Renal pelvis (tissue), 12 donors: ENCODE measurements at places on chromosomes 6 and 20. TPM values are rescaled to one million over a fixed set of nuclear protein-coding genes. Genes with fewer than 3 reads are reported as not detected.

GRCh38 chr6:39440039-39440426, 117.5 kb upstream of the KCNK16 start:
- no peak for DNase-seq

ADTRP gene
- polyA plus RNA-seq: 2.9 TPM

DNA sequence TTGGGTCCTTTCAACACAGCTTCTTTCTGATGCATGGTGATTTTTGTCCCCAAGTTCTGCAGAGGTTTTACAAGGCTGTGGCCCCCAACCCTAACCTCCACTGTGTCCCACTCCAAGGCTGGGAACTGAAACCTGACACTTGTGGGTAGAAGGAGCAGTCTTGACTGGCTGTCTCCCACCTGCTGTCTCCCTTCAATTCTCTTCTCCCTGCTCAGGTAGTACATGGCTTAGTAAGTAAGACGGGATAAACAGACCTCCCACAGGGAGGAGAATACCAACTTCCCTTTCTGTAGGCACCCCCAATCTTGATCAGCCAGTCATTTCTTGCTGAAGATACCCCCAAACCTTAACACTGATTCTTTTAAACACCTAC, 25.0 kb downstream of the TGM6 start:
- no peak for DNase-seq

SLC17A3 gene
- 0.47 TPM for polyA plus RNA-seq

DNA sequence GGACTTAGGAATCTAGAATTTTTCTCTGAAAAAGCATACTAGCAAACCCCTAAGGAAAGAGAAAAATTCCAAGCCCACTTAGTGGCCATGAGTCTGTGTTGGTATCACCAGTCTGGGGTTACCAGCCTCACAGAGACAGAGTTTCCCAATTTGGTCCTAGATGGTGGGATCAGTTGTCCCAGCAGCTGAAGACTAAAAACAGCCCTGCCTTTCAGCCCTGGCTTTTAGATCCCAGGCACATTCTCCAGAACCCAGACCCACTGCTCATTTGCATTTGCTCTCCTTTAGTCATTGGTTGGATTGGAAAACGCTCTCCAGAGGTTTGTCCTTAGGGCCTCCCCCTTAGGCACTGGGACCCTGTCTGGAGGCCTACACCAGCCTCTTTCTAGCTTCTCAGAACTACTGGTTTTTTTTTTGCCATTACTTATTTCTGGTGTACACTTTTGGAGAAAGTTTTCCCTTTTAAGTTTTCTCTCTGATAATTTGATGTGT, 39.1 kb upstream of the FOXO3 start:
- no peak for DNase-seq

GRCh38 chr6:91098006-91098405, 511.1 kb upstream of the MAP3K7 start:
- DNase-seq: peak; percentile 14

GRCh38 chr6:52356017-52356416, 5.9 kb upstream of the PAQR8 start:
- DNase-seq: no peak

DNA sequence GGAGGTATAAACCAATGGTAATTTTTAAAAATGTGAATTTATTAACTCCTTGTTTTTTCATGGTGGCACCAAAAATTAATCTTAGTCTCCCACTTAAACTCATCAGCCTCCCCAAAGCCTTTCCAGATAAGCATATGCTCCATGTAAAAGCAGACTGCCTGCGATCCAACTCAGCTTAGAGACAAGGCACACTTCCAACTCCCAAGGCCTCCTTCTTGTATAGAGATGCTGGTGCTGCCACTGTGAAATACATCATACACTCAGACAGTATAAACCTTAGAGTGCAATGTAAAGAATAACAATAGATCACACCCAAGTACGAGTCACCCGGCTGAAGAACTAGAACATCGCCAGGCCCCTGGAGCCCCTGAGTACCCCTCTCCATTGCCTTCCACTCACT, 2.0 kb downstream of the ANKRD6 start:
- DNase-seq: peak; percentile 8

- DNase-seq: no peak
Observed at GRCh38 chr6:29466241-29466640, 9.3 kb downstream of the OR2H1 start.

DNA sequence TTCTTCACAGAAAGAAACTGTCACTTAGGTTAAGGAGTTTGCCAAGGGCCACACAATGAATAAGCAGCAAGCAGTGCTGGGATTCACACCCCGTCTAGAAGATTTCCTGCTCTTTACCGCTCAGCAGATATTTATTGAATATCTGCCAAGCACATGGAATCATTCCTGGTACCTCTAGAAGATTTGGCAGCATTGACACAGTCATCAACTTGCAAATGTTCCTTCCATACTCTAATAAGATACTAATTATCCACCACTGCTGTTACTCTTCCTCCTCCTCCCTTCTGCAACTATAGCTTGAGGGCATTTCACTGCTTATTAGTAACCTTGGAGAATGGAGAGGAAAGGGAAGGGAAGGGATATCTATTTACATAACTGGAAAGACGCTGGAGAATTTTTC, 13.0 kb downstream of the MOXD1 start:
- DNase-seq: no peak

DNA sequence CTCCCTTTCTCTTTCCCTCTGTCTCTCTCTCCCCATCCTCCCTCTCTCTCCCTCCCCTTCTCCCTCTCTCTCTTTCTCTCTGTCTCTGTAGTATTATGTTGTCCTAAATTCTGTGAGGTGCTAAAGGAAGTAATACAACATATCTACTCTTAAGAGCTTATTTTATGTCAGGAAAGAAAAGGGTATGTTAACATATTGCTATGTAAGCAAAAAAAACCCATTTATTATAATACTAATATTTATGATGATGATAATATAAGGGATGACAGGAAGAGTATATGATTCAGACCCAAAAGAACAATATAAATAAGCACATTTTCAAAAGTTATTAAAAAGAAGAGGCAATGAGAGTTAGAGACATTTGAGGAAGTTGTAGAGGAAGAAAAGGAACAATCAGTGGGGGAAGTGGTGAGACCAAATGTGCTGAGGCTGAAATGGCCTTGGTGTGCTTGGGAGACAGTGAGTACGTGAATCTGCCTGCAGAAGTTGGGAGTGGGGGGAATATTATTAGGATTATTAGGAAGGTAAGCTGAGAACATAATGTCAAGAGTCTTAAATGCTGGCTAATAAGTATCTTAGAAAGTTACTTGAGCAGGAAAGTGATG, 303.6 kb upstream of the FERMT1 start:
- DNase-seq: no peak

GRCh38 chr6:142846883-142847287, 98.1 kb downstream of the HIVEP2 start:
- DNase-seq: no peak

- peak; percentile 85 for DNase-seq
Observed at GRCh38 chr6:23414051-23414445, 712.0 kb upstream of the NRSN1 start.

DNA sequence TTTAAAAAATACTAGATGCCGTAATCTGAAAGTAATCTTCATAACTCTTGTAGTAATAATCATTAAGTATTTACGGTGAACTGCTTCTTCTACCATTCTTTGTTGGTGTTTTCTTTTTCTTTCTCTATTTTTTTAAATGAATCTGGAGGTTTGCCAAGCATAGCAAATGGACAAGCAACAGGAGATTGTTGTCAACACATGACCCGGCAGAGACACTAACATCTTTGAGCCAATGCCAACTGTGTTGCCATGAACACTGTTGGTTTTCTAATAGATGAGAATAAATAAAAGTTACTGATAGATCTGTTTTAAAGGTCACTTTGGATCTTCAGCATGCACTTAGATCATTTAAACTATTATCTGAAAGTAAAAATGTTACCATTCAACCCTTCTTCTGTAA, 523.6 kb upstream of the EYS start:
- DNase-seq: no peak

EPPIN gene
- polyA plus RNA-seq: 0.20 TPM

DNA sequence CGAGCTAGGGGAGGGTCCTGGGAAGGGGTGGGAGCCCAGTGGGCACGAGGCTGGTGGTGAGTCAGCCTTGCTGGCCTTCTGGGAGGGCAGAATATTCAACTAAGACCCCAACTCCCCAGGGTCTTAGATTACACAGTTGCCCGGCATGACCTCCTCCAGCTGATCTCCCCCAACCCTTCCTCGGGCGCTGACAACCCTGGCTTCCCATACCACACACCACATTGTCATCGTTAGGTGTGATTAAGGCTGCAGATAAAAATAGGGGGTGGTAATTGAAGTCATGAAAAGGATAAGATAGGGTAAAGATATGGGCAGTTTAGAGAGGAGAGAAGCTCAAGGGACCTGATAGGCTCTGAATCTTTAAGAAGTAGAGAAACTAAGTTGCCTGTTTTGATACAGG, 10.5 kb downstream of the CDC40 start:
- no peak for DNase-seq

BMP2 gene
- 16.2 TPM for polyA plus RNA-seq

DNA sequence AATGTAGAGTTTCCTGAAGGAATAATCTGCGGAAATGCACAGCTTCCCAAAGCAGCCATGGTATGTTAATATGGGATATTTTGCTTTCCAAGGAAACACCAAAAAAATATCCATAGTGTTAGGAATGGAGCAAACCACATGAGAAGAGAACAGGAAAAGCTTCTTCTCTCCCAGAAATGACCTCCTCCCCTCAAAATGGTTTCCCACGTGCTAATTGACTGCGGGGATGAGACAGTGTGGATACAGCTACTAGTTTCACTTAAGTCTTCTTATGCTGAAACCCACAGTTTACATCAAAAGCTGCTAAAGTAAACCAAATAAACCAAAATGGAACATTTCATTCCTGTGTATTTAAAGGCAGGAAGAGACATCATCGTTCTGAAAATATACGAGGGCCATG, 69.4 kb downstream of the FYN start:
- no peak for DNase-seq

FAM184A gene
- 11.0 TPM for polyA plus RNA-seq

DACT2 gene
- 29.2 TPM for polyA plus RNA-seq

DNA sequence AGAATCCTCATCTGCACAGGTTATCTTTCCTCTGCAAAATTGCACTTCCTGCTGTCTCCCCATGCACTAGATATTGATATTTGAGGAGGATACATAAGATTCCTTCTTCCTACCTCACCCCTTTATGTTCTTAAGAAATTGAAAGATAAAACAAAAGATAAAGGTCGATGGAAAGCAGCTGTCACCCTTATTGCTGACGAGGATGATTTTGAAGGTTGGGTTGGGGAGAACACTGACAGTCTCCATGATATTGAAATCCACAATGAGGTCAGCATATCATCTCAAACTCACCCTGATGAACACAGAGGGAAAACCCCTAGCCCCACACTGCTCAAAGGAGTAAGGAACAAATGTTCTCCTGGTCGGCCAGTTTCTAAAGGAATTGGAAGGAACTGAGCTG, 110.6 kb upstream of the FUT9 start:
- no peak for DNase-seq

DNA sequence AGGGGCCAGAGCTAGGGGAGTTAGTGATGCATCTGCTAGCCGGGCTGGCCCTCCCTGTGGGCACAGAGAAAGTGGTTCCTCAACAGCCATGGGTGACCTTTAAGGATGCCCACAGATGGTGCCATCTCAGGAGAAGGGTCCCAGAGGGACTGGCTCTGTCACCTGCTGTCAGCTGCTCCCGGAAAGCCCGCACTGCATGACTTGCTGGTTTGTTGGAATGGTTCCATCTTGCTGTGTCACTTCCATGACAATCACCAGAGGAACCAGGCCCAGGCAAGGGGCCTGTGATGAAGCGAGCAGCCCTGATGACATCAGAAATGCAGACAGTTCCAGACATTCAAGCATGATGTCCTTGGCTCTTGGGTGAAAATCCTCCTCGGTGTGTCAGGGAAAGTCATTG, 125.2 kb downstream of the PHACTR3 start:
- no peak for DNase-seq

DNA sequence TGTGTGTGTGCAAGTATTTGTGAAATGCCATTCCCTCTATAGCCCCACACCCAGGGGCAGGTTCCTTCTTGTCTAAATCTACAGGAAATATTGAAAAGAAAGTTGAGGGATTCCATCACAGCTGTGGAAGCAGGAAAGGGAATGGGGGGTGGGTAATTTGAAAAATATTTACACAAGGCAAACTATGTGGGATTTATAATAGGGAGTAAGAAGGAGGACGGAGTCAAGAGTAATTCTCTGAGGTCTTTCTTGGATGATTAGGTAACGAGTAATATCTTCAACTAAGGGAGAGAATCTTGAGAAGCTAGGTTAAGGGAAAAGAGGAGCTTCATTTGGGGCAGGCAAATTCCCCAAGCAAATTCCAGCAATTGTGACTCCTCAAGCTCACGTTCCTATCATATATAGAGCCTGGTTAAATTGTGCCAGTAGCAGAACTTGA, 113.5 kb upstream of the SGK1 start:
- no peak for DNase-seq

MAP3K7 gene
- polyA plus RNA-seq: 44.1 TPM

PRKN gene
- polyA plus RNA-seq: 8.0 TPM

DNA sequence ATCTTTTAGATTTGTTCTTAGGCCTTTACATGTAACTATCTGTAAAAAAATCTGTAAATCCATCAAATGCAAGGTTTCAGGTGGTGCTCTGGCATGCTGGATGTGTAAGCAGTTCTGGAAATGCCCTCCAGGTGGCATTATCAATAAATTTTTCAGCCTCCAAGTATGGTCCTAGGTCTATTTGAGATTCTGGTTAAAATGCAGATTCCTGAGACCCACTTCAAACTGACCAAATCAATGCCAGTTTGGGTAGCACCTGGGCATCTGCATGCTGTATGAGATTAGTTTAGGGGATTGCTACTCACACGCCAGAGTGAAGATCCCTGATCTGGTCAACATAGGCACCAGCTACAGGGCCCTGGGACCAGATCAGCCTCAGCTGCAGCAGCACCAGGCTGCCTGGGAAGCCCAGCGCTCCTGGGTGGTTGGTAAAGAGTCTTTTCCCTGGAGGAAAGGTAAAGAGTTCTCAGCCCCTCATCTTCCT, 507.3 kb upstream of the CITED2 start:
- DNase-seq: no peak
